ENCODE measurements at places on chromosomes 13 and 19.

GRCh38 chr19:31261019-31261602, 88.1 kb downstream of the TSHZ3 start:
- DNase-seq = no peak

DNA sequence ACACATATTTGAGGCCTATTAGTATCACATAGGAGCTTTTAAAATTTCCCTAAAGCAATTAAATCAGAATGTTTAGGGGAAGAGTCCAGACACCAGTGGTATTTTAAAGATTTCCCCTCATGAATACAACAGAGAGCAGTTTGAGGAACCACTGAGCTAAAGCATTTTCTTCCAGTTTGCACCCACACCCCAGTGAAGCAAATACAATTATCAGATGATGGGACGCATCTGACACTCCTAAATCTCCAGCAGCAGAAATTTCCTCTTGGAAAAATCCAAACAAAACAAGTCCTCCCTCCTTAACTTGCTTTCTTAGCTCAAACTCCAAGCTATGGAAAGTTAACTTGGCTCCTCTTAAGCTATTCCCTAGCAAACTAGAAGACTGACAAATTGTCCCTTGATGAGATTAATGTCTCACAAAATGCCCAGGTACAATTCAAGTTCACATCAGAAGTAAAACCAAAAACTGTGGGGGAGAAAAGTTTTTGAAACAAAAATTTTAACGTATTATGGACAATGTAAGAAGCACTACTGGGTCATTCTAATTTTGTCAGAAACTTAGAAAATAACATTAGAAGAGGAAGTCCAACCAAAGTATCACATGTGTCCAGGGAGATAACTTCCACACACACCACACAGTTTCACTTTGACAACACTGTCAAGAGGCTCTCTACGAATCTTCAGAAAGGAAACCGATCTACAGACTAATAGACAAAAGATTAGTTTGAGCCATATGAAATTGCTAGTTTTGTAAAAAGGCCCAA, 74.1 kb downstream of the ABCC4 start:
- DNase-seq = no peak

DNA sequence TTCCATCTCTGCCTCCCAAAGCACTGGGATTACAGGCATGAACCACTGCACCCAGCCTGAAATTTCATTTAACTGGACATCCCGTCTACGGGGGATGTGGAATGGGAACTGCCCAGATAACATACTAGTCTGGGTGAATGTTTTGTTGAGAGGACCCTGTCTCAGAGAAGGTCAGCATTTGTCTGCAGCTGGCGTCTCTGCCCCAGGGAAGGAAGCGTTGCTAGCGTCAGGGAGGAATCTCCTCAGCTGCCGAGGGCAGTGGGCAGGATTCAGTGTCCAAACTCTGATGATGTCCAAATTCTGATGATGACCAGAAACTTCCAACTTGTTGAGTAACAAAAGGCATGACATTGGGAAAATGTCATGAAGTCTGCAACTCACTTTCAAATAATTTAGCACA, 3.1 kb downstream of the NXNL1 start:
- no peak for DNase-seq

DNA sequence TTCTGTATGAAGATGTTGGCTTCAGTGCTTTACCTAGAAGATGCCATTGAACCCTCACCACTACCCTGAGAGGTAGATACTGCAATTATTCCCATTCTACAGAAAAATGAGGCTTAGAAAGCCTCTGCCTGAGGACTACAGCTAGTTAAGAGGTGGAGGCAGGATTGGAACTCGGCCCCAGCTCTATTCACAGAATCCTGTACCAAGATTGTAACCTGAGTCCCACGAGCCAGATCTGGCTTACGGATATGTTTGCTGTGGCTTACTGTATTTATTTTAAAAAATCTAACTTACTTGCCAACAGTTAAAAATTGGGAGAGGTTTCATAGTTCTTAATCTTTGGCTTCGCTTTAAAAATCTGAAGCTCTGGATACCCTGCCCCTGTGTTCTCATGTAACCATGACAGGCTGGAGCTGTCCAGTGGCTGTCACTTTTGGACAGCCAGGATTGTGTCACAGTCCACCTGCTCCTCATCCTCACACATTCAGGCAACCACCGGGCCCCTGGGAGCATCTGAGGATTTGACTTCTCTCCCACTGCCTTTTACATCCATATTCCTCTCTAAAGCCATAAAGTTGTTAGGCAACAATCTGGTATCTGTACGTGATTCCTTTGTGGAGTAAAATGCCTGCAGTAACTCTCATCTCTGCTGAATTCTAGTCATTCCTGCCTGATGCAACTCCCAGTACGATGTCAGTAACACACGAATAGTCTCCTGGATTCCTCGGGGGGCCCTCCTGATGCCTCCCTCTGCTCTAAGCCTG, 160.8 kb upstream of the SERP2 start:
- DNase-seq = no peak

- no peak for DNase-seq
These were observed 1.0 kb downstream of the AMH start for GRCh38 chr19:2249880-2250765.

GRCh38 chr19:1038978-1039645, 795 bp upstream of the ABCA7 start:
- DNase-seq = no peak

DNA sequence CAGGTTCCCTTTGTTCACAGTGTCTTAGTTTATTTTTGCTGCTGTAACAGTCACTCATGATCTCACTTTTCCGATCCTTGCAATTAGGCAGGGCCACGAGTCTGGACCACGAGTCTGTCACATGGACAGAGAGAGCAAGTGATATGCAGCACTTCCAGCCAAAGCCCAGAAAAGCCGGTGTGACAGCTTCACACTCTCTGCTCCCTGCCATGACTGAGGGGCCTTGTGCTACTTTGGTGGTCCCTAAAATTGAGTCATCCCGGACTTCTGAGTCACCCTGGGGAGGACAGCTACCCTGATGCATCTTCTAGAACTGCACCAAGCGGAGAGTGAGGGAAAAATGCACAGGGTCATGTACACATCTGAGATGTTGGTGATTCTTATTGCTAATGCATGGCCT, 179.6 kb downstream of the EFNB2 start:
- no peak for DNase-seq

DNA sequence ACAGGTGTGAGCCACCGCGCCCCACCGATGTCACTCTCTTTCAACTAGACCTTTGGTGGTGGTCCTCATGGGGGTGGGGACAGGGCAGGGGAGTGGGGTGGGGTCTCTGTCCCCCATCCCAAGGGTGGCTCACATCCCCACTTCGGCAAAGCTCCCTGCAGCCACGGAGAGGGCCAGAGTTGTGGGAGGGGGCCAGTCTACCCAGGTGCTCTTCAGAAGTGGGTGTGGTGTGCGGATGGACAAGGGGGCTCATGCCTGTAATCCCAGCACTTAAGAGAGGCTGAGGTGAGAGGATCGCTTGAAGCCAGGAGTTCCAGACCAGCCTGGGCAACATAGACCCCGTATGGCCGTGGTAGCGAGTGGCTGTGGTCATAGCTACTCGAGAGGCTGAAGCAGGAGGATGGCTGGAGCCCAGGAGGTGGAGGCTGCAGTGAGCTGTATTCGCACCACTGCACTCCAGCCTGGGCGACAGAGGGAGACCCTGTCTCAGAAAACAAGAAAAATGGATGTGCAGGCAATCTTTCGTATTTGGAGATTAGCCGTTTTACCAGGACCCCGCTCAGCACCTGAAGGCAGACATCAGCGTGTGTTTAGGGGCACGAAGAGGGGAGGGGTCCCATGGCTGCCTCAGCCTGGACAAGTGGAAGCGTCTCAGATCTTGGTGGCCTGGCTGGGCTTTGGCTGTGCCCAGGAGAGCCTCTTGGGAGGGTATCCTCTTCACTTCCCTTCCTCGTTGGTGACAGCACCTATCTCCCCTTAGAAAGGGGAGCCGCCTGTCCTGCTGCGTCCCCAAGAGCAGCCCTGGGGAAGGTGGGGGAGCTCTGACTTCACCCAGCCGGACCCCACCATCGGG, 846 bp downstream of the TGFBR3L start:
- DNase-seq = no peak

GRCh38 chr19:41324921-41325639, 15.1 kb downstream of the CCDC97 start:
- no peak for DNase-seq

GRCh38 chr19:41321600-41322270, 11.8 kb downstream of the CCDC97 start:
- no peak for DNase-seq

DNA sequence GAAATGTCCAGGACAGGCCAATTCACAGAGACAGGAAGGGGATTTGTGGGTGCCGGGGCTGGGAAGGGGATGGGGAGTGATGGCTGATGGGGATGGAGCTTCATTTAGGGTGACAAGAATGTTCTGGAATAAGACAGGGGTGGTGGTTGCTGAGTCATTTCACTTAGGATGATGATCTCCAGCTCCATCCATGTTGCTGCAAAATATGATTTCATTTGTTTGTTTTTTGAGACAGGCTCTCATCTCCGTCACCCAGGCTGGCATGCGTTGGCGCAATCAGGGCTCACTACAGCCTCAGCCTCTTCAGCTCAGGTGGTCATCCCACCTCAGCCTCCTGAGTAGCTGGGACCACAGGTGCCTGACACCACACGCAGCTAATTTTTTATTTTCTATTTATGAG, 3.1 kb upstream of the JSRP1 start:
- DNase-seq = no peak

GRCh38 chr13:37615276-37615675, 16.7 kb upstream of the POSTN start:
- no peak for DNase-seq

- no peak for DNase-seq
These were observed 90.9 kb upstream of the TRPC4 start for GRCh38 chr13:37960427-37960826.

DNA sequence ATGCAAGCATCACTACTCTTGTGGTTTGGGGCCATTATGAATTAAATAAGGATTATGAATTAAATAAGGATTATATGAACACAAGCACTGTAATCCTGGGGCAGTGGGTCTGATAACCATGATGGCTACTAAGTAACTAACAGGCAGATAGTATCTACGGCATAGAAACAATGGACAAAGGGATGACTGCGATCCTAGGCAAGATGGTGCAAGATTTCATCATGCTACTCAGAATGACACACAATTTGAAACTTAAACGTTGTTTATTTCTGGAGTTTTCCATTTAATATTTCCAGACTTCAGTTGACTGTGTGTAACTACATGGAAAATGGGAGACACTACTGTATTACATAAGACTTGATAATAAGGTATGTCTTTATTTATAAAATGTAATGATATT, 15.1 kb downstream of the KCNRG start:
- DNase-seq = no peak

DNA sequence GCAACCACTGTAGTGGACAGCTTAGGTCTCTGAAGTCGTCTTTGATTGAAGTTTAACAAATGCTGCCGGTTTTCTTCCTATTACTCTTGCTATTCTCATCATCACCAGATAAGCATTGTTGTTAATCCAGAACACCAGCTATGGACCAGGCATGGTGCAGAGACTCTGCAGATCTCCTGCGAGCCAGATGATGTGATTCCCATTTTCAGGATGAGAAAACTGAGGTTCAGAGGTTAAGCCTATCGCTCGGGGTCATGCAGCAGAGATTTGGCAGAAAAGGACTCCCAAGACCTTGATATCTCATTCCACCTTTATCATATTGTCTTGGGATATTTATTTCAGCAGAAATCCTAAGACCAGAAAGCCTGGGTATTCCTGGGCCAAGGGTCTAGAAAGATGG, 16.5 kb upstream of the CABP5 start:
- DNase-seq = no peak

- DNase-seq = no peak
These were observed 1775.8 kb upstream of the MIR17HG start for GRCh38 chr13:89571676-89572075.

- no peak for DNase-seq
These were observed 20.4 kb downstream of the NOSIP start for GRCh38 chr19:49559928-49560327.

GRCh38 chr13:21031594-21032275, 29.7 kb downstream of the LATS2 start:
- DNase-seq = no peak

- no peak for DNase-seq
These were observed 4.8 kb upstream of the MYH14 start for GRCh38 chr19:50198431-50199258.

DNA sequence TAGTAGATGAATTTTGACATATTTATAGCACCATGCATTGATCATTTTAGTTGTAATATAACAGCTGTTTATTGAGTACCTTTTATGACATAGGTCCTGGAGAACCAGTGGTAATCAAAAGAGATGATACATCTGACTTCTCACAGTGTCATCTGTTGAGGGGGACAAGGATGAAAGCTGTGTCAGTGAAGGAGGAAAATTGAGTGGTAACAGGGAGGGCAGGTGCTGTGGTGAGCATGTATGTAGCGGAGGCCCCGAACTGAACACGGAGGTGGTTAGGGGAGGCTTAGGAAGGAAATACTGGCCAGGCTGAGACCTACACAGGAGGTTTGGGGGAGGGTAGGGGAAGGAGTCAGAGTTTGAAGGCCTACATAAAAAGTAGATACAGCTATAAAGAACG, 199.7 kb downstream of the GGACT start:
- DNase-seq = no peak

- DNase-seq = no peak
These were observed 3.4 kb downstream of the TBXA2R start for GRCh38 chr19:3603121-3603811.

DNA sequence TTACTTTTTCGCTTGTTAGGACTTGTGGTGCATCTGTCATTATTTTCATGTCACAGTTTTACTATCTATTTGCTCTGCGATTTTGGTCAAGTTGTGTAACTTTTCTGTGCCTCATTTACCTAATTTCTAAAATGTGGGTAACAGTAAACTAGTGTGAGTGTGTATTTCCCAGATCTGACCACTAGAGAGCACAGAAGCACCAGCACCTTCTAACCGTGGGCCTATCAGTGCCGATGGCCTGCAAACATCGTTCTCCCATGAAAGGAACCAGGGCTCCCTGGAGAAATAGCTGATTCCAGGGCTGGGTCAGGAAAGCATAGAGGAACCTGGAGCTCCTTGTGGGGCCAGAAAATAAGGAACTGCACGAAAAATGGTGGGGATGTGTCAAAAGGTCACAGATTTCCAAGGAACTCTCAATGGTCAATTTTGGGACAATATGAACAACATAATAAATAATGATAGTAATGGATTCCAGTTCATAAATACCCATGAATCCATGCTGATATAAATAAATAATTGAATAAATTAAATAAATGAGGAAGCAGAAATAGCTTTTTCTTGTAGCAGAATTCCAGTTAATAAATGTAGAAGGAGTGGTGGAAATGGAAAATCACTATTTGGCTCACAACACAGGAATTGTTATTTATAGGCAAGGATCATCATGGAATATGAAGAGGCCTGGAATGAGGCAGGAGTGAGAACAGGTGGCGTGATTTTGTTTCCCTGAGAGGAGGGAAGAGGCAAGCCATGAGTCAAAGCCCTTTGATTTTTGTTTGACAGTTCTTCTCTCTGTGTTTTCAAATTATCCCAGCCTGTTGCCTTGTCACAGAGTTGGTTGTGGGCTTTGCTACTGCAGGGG, 31.1 kb downstream of the CEACAM8 start:
- DNase-seq = no peak

GRCh38 chr19:19595171-19595701, 23.3 kb downstream of the PBX4 start:
- no peak for DNase-seq

Measured in stimulated activated CD8-positive, alpha-beta memory T cell treated with anti-CD3 and anti-CD28 coated beads, Interleukin-7, amount 100 ng/mL, for 1 hour (primary cell).